IMR-90 (cell line): ENCODE measurements at places on chromosomes 1 and 21.

DNA sequence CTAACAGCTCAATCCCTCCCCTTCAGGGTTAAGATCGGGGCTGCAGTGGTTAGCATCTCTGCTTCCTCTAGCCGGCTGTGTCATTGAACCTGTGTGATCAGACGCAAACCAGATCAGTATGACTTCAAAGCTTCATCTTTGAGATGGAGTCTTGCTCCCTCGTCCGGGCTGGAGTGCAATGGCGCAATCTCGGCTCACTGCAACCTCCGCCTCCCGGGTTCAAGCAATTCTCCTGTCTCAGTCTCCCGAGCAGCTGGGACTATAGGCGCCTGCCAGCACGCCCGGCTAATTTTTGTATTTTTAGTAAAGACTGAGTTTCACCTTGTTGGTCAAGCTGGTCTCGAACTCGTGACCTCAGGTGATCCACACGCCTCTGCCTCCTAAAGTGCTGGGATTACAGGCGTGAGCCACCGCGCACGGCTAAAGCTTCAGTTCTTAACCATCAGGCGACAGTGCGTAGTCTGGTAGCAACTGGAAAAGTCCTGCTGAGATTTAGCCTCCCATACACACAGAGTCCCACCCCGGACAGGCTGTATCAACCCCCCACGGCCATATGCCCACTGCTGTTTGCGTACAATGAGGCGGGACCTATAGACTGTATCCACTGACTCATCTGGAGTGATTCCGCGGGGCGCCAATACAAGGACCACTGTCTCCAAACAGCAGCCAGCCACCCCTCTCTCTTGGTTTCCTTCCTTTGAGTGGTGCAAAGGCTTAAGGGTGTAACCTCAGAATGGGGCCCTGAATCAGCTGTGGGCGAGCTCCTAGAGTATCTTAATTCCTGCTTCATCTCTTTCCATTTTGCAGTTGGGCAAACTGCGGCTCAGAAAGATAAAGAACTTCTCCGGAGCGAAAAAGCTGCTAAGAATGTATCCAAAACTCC is 23.3 kb downstream of the CELA3A start:
- DNase-seq: peak; percentile 81

DNA sequence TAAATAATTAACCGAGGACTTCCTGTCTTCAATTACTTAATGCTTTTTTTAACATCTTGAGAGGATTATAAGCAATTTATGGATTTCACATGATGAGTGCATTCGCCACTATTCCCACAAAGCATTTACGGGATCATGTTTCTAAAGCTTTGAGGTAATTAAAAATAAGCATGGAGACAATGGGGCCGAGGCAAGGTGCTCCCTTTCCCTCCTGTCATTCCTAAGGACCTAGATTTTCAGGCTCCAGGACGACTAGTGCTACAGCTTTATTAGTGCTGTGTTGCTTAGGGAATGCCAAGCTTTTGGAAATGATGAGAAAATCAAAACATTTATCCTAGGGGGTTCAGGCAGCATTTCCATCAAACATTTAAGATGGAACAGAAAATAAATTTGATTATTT is 209.2 kb downstream of the KCTD3 start:
- no peak for DNase-seq

DNA sequence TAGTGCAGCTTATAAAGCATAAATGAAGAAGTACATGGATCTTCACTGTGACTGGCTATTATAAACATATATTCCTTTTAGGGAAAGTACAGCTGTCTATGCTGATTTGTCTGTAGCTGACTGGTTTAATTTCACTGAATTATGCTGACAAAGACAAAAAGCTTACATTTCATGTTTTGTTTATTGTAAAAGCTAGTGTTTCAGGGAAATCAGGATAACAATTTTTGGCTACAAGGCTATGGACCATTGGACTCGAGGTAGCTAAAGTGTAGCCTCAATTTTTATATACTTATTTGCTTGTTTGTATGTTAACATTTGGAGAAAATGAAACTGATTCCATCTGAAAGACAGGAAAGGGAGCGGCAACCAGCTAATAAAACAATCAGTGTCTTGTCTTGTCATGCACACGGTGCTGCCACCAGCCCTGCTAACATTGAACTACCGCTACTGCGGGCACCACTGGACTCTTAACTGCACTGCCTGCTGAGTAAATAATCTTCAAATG is 480.2 kb downstream of the COL11A1 start:
- DNase-seq: no peak

DNA sequence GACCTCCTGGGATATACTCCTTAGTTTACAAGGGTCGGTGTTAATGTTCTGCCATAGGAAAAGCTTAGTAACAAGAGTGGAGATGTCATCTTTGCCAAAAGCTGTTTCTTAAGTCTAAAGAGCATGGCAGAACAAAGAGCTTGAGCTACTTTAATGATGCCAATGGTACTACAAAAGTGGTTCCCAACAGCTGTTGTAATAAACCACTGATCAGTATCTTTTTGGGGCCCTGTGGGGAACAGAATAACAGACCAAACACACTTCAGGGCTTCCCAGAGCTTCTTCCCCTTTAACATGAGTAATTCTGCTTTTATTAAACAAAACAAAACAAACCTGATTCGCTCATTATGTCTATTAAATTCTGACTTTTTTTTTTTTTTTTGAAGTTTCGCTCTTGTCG is 116.3 kb downstream of the NCAM2 start:
- DNase-seq: no peak

DNA sequence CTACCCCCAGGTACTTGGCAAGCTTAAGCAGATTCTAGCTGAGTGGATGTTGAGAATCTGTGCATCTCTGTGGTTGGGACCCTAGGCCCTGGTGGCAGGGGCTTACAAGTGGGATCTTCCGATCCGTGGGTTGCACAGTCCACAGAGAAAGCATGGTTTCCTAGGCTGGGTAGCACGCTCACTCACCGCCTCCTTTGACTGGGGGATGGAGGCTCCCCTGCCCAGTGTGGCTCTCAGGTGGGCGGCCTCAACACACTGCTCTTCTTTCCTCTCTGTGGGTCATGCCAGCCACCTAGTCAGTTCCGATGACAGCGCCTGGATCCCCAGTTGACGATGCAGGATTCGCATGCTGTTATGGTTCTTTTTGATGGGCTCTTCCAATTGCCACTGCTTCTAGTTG is 639.5 kb upstream of the ADAMTS5 start:
- DNase-seq: no peak

GRCh38 chr1:170662561-170663403 is 1.1 kb upstream of the PRRX1 start:
- DNase-seq: peak; percentile 49

DNA sequence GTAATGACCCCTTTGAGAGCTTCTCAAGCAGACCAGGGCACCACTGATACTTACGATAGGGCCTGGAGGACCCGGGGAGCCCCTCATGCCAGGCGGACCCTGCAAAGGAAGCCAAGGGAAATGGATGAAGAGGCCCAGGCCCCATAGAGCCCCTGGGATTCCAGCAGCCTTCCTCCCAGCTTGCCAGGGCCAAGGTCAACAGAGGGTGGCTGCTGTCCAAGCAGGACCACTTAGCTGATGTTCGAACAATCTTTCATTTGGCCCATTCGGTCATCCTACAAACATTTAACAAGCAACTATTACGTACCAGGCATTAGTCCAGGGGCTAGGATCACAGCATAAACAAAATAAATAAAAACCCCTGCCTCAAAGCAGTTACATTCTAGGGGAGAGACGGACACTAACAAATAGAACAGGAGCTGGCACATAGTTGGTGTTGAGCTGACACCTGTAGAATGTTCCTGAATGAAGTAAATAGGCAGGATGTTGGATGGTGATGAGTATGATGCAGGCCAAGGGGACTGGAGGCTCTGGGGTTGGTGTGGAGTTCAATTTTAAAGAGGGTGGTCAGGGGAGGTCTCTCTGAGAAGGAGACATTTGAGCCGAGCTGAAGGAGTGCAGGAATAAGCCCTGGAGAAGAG is 27.0 kb upstream of the PEF1 start:
- DNase-seq: peak; percentile 13

GRCh38 chr1:31467005-31467674 is 54.1 kb downstream of the SERINC2 start:
- DNase-seq: no peak

- DNase-seq: peak; percentile 5
These were observed 166.9 kb downstream of the COL11A1 start for GRCh38 chr1:102941366-102941947.
